NCI-H2081 treated with DMSO at 0.1 percent for 48 hours (cell line): ENCODE measurements at places on chromosomes 5 and 9.

DNA sequence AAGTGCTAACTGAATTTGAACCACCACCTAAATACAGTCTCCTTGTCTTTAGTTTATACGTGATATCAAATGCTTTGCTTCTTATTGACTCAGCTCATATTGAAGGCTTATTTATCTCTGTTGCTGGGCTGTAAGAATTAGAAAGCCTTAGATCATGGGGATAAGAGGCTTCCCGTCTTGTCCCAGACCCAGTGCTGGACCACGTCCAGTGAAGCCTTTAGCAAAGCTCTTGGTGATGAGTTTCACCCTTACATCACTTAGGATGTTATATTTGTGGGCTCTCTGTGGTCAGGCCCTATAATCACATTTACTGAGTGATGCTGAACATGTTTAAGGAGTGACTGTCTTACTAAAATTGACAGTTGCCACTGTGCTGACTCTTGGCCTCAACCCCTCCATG lies 11.2 kb downstream of the FAM240B start:
- DNase-seq, result no peak

GRCh38 chr5:151052836-151053235 lies 28.0 kb downstream of the TNIP1 start:
- no peak for DNase-seq

- no peak for DNase-seq
Measured at GRCh38 chr5:111697215-111697614, 59.8 kb downstream of the NREP start.

DNA sequence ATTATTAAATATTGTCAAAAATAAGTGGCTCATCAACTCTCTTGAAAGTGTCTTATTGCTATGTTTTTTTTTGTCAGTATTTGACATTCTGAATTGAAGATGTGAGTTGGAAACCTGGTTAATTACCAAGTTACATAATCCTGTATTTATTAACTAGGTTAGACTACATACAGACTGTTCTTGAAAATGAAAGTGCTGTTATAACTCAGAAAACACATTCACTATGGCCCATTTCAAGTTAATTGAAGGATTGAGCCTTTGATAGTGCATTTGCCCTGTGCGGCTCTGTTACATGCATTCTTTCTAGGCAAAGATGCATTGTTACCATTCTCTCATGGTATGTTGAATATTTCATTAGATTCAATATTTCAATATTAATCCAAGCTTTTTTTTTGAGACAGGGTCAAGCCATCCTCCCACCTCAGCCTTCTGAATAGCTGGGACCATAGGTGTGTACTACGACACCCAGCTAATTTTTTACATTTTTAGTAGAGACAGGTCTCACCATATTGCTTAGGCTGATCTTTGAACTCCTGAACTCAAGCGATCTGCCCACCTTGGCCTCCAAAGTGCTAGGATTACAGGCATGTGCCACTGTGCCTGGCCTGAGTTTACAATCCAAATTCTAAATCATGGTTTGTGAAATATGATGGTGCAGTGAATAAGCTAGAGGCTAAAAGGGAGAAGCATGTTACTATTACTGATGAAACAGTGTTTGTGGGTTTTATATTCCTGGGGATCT lies 10.0 kb downstream of the CTNNA1 start:
- no peak for DNase-seq

DNA sequence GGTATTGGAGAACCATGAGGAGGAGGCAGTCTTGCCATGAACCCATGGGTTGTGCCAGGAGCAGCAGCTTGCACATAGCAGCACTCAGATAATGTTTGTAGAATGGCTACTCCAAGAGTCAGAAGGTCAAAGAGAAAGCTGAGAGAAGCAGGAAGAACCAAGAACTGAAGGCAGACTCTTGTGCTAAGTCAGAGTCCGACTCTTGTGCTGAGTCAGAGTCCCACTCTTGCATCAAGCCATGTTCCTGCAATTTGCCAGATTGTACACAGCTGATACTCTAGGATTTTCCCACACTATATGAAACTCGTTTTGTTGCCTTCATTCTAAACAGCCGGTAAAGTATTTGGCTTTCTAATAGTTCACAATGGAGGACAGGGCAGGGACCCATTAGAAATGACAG lies 26.2 kb upstream of the HSPA9 start:
- no peak for DNase-seq

GRCh38 chr5:74355041-74355824 lies 285.3 kb downstream of the ENC1 start:
- no peak for DNase-seq

- DNase-seq, result no peak
Measured at GRCh38 chr9:100375658-100376057, 22.9 kb upstream of the TEX10 start.

- no peak for DNase-seq
Measured at GRCh38 chr5:57302643-57303042, 128.8 kb downstream of the GPBP1 start.

- no peak for DNase-seq
Measured at GRCh38 chr5:9421884-9422283, 124.0 kb downstream of the SEMA5A start.

DNA sequence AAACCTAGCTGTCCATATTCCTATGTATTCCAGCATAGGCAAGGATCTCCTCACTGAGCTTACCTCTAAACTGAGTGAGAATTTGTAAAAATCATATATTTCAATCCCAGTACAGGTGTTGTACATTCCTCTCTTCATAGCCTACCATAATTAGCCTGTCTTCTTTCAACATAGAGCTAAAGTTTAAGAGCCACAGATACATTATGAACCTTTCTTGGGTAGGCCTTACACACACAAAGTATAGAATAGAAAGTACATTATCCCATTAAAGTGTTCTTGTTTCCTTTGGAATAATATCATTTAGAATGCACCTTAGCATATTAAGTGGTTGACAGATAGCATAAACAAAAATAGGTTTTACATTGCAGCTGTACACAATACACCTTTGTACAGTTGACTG lies 282.1 kb upstream of the TMEM161B start:
- no peak for DNase-seq

DNA sequence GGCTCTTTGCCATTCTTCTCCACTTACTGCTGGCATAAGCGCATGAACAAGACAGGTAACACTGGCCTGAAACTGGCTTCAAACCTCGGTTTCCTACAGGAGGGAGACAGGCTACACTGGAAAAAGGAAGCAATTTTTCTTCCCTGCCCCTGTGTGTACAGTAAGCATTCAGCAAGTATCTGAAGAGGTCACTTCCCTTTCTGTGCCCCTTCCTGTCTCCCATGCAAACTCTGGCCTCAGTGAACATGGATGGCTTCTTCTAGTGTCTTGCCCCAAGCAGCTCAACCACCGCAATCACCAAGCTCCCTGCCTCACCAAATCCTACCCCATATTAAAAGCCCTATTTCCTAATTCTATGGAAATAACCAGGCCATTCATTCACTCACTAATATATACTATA lies 42.4 kb downstream of the SERINC5 start:
- DNase-seq, result no peak

GRCh38 chr9:79116709-79117108 lies 455.1 kb upstream of the TLE4 start:
- DNase-seq, result no peak

DNA sequence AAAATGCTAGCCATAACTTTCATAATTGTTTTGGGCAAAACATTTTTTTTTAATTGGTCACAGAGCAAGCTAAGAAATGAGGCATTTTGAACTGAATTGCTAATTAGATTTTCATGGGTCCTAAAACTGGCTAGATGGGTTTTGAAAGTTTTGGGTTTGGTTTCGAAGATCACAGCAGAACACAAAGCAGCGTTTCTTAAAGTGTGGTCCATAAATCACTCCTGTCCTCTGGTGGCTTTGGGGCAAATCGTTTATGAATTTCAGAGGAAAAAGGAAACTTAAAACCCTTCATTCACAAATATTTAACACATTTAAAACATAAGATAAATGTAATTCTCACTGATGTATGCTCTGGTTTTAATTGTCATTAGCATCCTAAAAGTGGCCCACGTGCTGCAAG lies 503.7 kb downstream of the SPATA31D1 start:
- no peak for DNase-seq

- DNase-seq, result no peak
Measured at GRCh38 chr5:76490960-76491359, 87.9 kb downstream of the IQGAP2 start.

GRCh38 chr5:142086229-142086628 lies 22.4 kb upstream of the NDFIP1 start:
- DNase-seq, result no peak

- no peak for DNase-seq
Measured at GRCh38 chr5:43680286-43680685, 77.3 kb downstream of the NNT start.

DNA sequence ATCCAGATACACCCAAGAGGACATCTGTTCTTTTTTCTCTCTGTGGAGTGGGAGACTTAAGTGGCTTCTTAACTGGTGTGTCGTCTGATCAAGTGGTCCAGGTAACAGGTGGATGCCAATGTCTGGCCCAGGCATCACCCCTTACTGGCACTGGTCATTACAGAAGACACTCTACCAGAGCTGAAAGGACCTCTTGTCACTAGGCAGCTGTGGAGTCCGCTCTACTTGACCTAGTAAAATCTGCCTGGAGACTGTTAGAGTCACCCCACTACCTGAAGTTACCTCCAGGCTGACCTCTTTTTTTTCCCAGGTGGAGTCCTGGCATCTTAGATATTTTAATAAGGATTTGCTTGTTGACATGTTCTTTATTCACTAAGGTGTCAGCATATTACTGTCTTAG lies 22.5 kb downstream of the FXN start:
- no peak for DNase-seq

GRCh38 chr9:73093740-73094379 lies 57.8 kb upstream of the ANXA1 start:
- no peak for DNase-seq

DNA sequence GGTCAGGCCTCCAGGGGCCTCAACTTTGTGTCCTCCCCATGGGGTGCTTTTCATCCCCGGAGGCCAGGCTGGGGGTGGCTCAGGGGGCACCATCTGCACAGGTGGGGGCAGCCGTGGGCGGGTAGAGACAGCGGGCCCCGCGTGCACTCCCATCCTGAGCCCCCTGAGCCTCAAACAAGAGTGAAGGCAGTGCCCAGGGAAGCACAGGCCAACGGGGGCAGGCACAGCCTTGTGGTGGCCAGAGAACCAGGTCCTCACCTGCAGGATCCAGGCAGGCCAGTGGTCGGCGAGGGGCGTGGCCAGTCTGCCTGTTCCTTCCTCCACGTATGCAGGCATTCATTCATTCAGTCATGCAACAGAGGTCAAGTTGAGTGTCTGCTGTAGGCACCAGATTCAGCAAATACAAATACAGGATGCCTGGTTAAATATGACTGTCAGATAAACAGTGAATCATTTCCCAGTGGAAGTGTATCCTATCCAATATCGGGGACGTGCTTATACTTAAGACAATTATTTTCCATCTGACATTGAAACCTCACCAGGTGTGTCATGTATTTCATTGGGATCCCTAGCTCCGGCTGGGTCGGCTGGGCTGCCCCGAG lies 22.3 kb downstream of the KCNT1 start:
- no peak for DNase-seq

DNA sequence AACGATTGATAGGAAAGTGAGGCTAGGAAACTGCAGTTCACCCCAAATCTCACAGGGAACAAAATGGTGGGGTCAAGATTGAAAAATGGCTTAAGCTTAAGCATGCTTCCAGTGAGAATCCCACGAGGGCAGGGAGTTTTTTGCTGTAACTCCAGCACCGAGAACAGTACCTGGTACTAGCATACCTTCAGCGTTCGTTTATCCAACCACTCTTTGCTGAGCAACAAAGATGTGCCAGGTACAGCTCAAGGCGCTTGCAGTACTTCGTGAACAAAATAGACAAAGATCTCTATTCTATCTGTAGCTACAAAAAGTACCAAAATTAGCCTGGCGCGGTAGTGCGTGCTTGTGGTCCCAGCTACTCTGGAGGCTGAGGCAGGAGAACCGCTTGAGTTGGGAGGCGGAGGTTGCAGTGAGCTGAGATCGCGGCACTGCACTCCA lies 778 bp upstream of the PPP6C start:
- no peak for DNase-seq

GRCh38 chr5:158170060-158170459 lies 311.1 kb upstream of the CLINT1 start:
- DNase-seq, result no peak

DNA sequence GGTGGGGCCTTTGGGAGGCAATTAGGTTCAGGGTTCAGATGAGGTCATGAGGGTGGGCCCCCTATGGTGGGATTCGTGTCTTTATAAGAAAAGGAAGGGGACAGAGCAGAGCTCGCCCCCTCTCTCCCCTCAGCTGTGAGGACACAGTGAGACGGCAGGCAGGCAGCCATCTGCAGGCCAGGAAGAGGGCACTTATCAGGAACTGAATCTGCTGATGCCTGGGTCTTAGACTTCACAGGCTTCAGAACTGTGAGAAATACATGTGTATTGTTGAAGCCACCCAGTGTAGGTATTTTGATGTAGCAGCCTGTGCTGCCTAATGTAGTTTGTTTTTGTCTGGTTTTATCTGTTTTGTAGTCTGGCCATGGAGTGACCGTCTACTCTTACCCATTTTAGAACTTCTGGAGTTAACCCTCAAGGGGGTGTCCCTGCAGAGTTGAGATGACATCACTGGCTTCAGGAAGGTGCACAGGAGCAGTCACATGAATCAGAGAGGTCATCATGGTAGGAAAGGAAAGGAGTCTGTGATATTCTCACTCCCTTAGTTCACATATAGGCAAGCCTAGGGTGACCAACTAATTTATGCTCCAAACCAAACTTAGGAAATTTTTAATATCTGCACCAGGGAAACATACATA lies 71.0 kb downstream of the LRRC70 start:
- no peak for DNase-seq

GRCh38 chr9:70094747-70095146 lies 51.1 kb downstream of the MAMDC2 start:
- no peak for DNase-seq

GRCh38 chr9:3810231-3810630 lies 284.4 kb upstream of the RFX3 start:
- no peak for DNase-seq

DNA sequence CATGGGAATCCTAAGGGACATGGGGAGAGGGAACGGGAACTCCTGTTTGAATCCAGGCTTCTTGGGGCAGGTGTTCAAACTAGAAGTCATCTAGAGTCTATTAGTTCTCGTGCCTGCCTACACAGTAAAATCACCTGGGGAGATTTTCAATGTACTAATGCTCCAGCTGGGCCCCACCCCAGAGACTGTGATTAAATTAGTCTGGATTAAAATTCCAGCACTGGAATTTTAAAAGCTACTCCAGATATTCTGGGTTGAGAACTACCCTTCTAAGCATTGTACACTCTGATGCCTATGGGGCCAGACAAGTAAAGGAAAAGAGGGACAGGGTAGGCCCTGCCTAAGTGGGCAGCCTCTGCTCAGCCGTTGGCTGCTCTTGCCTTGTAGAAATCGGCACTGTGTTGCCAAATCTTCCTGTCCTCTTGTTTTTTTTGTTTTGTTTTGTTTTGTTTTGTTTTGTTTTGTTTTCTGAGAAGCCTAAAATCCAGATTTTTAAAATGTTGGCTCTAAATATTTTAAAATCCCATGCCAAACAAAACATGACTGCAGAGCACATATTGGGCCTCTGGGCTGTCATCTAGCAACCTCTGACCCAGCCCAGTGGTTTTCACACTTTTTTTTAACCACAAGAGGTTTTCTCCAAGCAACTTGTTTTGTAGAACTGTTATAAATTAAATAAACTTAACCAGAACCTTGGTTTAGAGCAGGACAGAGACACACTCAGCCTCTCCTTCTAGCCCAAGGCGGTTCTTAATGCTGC lies 29.0 kb downstream of the ADRB2 start:
- no peak for DNase-seq
